ENCODE measurements at places on chromosomes 2 and 18.

GRCh38 chr18:76195601-76196000 lies 299.4 kb downstream of the ZNF516 start:
- DNase-seq, result peak; percentile 3

DNA sequence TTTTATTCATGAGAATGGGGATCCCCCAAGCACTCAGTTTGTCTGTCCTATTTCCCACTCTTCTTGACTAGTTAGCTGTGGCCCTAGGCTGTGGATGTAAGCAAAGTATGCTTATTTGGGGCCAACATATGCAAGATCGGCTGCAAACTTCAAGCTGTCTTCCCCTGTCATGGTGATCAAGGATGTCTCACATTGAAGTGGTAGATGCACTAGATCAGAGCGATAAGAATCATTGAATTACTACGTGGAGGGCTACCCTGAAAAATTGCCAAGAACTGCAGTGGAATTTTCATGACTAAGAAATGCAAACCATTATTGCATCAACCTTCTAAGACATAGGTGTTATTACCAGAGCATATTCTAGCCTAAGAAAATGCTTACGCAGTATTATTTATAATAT lies 527.4 kb downstream of the RNF144A start:
- DNase-seq, result no peak

GRCh38 chr2:137161250-137161649 lies 395.9 kb downstream of the THSD7B start:
- DNase-seq, result no peak

GRCh38 chr2:102523651-102524050 lies 50.6 kb downstream of the SLC9A4 start:
- DNase-seq, result no peak

DNA sequence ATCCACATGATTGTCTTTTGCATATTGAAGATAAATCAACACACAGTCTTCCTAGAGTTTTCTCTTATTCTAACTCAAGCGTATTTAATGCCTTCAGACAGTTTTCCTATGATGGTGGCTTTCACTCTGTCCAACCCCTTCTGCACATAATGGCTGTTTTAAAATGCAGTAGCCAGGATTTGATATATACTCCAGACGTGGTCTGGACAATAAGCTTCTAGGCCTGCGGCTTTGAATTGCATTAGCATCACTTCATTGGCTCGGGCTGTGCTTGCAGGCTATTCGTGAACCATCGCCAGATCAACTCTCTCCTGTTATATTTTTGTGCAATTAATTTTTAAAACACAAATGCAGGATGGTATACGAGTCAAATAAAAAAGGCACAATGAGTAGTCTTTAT lies 235.3 kb downstream of the BCL2 start:
- DNase-seq, result no peak

DNA sequence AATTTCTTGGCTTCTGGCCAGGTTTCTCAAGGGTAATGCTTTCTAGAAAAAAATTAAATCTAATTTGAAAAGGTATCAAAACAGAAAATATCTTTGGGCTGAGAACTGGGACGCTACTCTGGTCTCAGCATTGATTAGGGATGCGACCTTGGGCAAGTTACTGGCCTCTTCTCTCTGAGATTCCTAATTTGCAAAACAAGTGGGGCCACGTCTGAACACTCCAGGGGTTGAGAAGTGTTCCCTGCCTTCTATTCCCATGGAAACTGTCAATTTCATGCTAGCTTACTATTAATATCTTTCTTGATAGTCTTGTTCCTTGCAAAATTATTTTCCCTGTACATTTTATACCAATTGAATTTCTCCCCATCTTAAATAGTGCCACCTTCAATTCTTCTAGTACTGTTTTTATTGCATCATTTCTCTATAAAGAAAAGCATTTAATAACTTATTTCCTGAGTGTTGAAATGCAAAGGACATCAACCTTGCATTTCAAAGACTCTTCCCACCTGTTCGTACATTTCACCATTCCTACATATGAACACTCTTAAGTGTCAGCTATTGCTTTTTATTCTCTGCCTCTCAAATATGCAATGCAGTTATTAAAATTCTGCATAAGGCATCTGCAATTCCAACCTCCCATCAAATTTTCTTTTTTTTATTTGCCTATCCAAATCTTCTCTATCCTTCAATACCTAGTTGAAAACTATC lies 118.3 kb upstream of the DSEL start:
- DNase-seq, result no peak

- no peak for DNase-seq
These were observed 10.4 kb downstream of the ARHGAP25 start for GRCh38 chr2:68745006-68745405.

- no peak for DNase-seq
These were observed 607.5 kb upstream of the REG3G start for GRCh38 chr2:78418021-78418420.

- DNase-seq, result peak; percentile 97
These were observed 110.8 kb downstream of the FMNL2 start for GRCh38 chr2:152445791-152446201.

DNA sequence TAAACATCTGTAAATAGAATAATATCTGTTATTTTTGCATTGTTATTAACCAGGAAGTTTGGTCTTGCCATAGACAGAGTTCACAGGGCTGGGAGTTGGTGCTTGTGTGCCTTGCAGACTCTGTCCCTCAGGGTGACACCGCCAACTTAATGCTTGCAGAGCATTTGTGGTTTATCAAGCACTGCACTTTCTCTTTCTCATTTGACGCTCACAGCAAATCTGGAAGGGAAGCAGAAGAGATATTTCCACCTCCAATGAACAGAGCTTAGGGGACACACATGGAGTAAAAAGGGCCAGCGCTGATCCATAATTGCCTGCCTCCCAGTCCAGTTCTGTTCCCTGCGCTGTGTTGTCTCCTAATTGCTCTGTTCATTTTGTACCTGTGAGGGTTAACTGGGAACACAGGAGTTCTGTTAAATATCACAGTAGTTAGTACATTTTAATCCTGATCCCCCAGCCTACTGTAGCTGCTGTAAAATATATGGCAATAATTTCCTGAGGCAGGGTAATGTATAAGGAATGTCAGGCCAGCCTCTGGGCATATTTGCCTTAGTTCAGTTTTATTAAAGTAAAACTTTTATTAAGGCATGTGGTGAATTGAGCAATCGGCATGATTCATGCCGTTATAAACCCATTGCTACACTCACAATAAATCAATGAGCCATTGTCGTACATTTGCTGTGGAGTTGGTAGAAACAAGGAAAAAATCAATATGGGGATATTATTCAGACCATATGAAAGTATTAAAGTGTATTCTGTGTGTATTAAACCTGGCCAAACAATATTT lies 182.5 kb upstream of the OSR1 start:
- DNase-seq, result peak; percentile 97

DNA sequence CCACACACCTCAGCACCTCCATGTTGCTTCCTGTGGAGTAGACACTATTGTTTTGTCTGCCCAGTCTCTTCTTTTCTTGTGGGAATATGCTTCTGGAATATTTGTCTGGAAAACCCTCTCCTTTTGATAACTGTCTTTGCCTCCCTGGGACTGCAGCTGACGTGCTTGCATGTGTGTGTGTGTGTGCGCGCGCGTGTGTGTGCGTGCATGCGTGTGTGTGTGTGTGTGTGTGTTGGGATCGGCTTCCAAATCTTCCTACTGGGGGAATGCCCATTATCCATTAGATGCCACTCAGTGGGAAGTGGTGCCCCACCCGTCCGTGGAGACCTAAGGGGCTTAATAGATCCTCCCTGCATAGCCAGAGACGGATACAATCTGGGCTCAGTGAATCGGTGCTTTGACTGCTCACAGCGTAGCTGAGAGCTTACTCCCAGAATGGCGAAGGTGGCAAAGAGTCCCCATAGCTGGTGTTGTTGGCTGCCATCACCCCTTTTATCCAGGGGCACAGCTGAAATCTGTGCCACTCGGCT lies 86.9 kb downstream of the RRM2 start:
- no peak for DNase-seq

DNA sequence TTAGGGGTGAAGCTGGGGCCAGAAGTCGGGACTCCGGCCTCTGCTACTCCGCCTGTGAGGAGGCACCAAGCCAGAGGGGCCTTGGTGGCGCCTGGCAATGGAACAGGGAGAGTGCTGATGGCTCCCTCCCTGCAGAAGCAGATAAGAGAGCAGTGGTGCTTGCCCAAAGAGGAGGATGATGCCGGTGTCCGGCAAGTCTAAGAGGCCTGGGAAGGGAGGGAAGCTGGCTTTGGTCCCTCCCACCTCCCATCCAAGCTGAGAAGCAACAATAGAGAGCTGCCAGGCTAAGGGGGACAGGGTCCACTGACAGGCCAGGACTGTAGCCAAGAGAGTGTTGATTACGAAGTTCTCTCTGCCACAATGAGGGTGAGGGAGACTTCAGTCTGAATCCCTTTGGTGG lies 479.5 kb downstream of the TNS1 start:
- DNase-seq, result no peak

DNA sequence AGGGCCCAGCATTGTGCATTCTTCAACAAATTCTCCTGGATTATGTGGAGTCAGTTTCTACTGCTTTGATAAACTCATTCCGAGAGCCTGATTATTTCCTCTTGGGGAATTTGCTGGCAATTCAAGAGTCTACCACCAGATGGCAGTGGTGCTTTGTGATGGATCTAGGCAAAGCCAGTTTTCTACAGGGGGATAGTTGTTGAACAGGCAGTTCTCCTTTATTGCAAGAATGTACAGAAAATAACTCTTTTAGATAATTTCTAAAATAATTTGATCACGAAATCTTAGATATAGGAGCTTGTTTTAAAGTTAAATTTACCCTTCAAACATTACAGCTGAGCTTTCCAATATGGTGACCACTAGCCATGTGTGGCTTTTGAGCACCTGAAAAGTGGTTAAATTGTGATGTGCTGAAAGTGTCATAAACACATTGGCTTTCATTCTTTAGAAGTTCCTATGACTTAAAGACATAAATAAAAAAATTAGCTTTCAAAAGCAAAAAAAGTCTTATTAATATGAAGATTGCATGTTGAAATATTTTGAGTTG lies 66.7 kb upstream of the HAAO start:
- DNase-seq, result peak; percentile 83

DNA sequence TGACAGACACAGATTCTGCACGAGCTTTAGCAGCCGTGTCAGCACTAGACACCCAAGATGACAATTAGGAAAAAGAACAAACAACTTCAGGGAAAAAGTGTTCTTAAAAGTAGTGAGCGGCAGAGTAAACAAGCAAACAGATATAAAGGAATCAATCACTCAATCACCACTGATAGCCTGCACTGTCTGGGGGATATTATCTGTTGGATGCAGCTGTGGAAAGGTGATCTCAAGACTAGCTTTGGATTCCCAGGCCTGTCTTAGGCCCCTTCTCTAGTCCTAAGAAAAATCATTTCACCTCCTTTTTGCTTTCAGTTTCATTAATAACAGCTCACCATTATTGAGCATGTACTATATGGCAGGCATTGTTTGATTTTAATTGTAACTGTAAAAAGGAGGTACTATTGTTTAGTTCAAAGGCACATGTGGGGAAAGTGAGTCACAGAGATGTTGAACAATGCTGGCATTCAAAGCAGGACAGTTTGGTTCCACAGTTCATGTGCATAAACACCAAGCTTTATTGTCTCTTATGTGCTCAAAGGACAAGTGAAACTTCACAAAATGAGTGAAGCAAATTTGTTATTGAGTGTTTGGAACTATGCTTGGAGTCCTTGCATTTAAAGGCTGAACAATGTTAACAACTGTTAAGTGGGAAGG lies 147.3 kb upstream of the TCF4 start:
- DNase-seq, result no peak

DNA sequence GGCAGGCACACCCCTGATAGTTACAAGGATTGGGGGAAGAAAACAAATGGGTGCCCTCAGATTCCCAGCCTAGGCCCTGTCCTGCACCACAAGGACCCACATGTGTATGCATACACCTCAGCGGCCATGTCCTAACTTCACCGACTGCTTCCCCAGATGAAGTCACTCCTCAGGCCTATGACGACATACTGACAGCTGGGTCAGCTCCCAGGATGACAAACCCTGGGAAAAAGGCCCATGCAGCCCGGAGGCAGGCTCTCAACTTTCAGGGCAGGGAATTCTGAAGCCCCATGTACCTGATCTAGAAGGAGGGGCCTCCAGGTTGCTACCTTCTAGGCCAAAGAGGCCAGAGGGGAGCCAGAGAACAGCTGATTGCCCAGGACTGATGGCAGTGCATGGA lies 11.0 kb upstream of the PLEKHM3 start:
- DNase-seq, result no peak

DNA sequence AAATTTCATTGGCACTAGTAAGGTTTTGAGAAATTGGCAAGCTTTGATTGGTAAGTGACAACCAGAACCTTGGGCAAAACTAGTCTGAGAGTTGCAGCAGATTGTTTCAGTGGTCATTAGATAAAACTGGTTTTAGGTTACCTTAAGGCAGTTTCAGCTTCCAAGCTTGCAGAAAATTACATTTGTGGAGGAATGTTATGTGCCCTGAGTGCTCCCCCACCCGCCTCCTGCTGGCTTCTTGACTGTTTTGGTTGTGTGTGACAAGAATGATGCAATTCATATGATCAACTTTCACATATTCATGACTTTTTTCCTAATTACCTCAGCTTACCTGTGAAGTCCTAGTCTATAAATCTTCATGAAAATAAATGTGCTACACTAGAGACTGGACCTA lies 599.5 kb upstream of the ZNF804A start:
- no peak for DNase-seq

DNA sequence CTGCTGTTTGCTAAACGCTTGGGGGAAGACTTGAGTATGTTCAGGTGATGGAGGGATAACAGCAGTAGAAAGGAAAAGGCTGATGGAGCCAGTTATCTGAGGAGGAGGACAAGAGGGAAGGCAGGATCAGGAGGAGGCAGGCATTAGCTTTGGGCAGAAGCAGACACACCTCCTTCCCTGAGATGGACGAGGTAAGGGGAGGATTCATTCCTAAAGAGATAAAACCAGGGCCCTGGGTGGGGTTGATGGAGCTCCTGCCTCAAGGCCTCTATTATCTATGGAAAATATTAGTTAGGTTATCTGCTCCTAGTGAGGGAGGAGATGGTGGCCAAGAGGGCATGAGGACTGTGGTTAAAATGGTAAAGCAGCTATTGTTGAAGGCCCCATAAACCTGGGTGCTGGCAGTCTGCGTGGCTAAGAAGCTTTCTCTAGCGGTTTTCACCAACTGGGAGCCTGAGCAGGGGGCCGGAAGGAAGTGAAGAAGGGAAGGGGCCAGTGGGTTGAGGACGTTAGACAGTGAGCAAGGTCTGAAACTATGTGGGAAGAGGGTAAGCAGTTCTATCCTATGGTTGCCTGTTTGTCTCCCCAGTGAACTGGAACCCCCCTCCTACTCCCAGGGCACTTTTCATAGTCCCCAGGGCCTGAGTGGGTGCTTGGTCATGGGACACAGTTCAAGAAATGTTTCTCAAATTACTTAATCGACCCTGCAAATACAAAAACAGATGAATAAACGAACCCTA lies 56.6 kb upstream of the HK2 start:
- no peak for DNase-seq

GRCh38 chr2:29314816-29315571 lies 199.8 kb downstream of the CLIP4 start:
- no peak for DNase-seq

- peak; percentile 20 for DNase-seq
These were observed 184.5 kb upstream of the CWC22 start for GRCh38 chr2:180191432-180192124.

- DNase-seq, result no peak
These were observed 888 bp upstream of the TWSG1 start for GRCh38 chr18:9333441-9334328.

- no peak for DNase-seq
These were observed 135.2 kb upstream of the NT5C1B start for GRCh38 chr2:18724371-18725145.

- DNase-seq, result no peak
These were observed 120.9 kb upstream of the NRP2 start for GRCh38 chr2:205561441-205561840.

Measured in fibroblast of mammary gland (primary cell).